Activated CD4-positive, alpha-beta T cell treated with anti-CD3 and anti-CD28 coated beads, Interleukin-2, amount 10 ng/mL, durations not matched to agents 7 days and 5 days (primary cell): ENCODE measurements at places on chromosomes 6 and 20. TPM values are rescaled to one million over a fixed set of nuclear protein-coding genes. Genes with fewer than 3 reads are reported as not detected.
A peak's percentile ranks its signal among the peaks of the same experiment; 100 is the strongest.

The ANKRD66 gene
- total RNA-seq: not detected

- no peak for DNase-seq
- H3K27ac ChIP-seq: no peak overlapping the region
- peaks cover 6% of the 10 kb centered on the region for H3K36me3 ChIP-seq
- peaks cover 12% of the 10 kb centered on the region for H3K4me1 ChIP-seq
- peaks cover 2% of the 10 kb centered on the region for H3K27me3 ChIP-seq
These were observed 4.5 kb downstream of the SUN5 start for GRCh38 chr20:32999603-33000250.

- DNase-seq: peak; percentile 68
- H3K27ac ChIP-seq: no peak overlapping the region
- no peaks in the 10 kb centered on the region for H3K36me3 ChIP-seq
- peaks cover 2% of the 10 kb centered on the region for H3K4me1 ChIP-seq
- no peak overlapping the region for H3K4me3 ChIP-seq
- peaks cover 10% of the 10 kb centered on the region for H3K27me3 ChIP-seq
These were observed 137.0 kb upstream of the STMND1 start for GRCh38 chr6:16964553-16965499.

DNA sequence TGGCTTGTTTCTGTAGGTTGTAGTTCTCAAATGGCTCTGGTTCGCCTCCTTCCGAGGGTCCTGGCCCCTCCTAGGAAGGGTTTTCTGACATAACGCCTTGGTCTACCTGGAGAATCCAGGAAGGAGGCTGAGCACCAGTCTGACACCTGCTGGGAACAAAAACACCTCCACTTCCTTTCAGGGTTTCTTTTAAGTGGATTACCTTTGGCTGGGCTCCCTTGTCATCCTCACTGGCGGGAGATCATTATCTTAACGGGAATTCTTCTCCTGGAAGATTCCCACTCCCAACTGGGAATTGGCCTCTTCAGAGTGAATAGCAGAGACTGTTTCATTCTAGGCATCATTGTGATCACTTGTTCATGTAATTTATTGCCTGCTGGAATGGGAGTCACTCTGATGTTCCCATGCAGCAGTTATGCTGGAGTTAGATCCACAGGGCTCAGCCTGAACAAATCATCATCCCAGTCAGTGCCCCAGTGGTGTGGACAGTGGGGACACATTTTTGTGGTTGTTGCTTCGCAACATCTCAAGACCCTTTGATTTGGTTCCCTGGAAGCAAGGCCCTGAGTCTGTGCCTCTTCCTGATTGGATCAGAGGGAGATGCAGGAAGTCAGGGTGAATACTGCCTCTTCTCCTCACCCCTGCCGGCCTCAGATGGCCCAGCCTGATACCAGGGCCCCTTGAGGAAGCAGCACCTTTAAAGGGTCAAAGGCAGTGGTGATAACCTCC is 49.1 kb downstream of the LYRM2 start:
- DNase-seq: no peak
- no peak overlapping the region for H3K4me3 ChIP-seq
- H3K4me1 ChIP-seq: no peaks in the 10 kb centered on the region

DNA sequence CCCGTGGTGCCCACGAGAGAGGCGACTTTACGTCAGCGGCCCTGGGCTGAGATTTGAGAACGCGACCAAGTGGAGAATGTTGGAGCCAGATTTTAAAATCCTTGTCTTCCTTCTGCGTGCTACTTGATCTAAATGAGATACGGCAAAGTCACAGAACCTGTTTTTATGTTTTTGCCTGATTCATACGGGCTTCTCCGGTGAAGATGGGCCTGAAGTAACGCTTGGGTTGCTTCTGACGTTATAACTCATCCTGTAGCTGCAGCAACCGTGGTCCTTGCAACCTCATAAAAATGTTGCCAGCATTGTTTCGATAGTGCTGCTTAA is 462 bp upstream of the SLC35B3 start:
- H3K27ac ChIP-seq: peak overlapping the region; percentile 96
- peaks cover 23% of the 10 kb centered on the region for H3K36me3 ChIP-seq
- no peaks in the 10 kb centered on the region for H3K27me3 ChIP-seq
- DNase-seq: no peak

DNA sequence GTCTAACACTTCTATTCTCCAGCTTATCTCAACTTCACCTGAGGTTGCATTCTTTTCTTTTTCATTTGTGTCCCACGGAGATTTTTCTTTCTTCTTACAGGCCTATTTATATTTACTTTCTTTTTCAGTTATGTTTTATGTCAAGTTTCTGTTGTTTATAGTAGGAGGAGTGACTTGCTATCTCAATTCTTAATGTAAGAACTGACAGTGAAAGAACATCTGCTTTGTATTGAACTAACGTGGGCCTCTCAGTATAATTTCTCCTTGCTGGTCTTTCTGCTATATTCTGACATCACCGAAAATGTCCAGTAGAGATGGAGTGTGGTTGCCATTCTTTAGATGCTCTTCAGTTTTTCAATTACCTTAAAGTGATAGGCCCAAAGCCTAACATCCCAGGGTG is 521.7 kb downstream of the EPM2A start:
- H3K27me3 ChIP-seq: peaks cover 5% of the 10 kb centered on the region
- no peaks in the 10 kb centered on the region for H3K36me3 ChIP-seq
- H3K4me3 ChIP-seq: no peak overlapping the region

DNA sequence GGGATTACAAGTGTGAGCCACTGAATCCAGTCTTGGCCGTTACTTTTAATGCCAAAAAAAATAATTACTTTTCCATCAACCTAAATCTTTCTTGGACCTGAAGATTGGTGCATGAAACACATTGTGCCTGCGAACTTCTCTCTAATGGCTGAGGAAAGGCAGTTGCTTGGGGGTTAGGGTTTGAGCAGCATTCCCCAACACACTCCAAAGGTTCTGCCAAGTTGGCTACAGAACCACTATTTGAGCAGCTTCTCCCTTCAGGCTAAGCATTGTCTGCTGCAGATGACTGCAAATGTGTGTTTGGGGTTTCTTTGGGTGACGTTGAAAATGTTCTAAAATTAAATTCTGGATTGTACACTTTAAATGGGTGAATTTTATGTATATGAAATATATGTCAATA is 6.3 kb upstream of the LBP start:
- H3K27ac ChIP-seq: no peak overlapping the region
- no peaks in the 10 kb centered on the region for H3K4me1 ChIP-seq
- DNase-seq: no peak
- no peak overlapping the region for H3K4me3 ChIP-seq
- H3K27me3 ChIP-seq: peaks cover 11% of the 10 kb centered on the region

The PRDM13 gene
- total RNA-seq: not detected

The SPINT3 gene
- not detected for total RNA-seq

DNA sequence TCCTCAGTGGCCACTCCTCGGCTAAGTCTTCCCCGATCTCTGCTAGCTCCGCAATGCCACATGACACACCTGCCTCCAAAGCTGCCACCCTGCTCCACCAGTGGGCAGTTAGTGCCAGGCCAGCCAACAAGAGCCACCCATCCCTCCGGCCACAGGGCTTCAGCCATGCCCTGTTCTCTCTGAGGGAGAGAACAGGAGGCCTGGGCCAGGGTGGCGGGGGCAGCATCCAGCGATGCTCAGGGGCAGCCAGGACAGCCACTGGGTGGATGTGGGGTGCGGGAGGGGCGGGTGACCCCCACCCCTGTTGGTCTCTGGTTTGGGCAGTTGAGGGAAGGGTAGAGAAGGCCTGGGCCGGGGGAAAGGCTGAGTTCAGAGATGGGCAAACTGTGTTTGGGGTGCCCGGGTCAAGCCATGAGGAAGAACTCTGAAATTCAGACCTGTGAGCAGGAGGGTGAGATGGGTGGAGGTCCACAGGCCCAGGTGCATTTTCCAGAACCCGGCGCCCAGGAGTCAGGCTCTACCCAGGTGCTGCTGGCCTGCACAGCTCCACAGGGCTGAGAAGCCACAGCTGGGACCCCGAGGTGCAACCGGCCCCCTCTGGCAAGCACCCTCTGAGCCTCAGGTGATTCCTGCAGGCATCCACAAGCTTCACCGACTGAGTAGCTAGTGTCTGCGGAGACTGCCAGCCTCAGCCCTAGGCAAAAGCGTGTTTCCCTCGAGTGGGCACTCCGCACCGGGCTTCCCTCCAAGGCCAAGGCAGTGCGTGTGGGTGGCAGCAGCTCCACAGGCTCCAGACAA is 91.1 kb downstream of the SULF2 start:
- DNase-seq: no peak
- H3K4me3 ChIP-seq: no peak overlapping the region
- H3K36me3 ChIP-seq: no peaks in the 10 kb centered on the region
- peaks cover 6% of the 10 kb centered on the region for H3K4me1 ChIP-seq
- H3K27ac ChIP-seq: no peak overlapping the region

- peaks cover 10% of the 10 kb centered on the region for H3K27me3 ChIP-seq
- no peaks in the 10 kb centered on the region for H3K36me3 ChIP-seq
- H3K4me1 ChIP-seq: no peaks in the 10 kb centered on the region
- no peak overlapping the region for H3K4me3 ChIP-seq
- no peak overlapping the region for H3K27ac ChIP-seq
- no peak for DNase-seq
These were observed 97.4 kb downstream of the FILIP1 start for GRCh38 chr6:75396005-75396800.

DNA sequence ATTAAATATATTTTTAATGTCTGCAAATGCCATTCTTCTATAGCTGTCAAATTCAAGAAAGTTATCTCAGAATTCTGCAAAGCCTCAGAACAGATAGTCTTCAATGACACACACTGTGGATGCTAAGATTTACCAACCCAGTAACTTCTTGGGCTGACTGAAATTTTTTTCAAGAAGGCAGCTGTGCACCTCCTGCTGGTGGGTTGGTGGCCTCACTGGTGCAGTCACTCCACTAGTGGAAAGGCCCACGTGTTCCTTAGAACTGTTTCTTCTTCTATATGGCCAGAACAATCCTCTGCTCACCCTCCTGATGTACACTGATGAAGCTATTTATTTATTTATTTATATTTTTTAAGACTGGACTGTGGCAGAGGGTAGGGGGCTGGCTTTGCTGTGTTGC is 28.1 kb upstream of the MTCL3 start:
- no peak overlapping the region for H3K27ac ChIP-seq
- peak; percentile 19 for DNase-seq
- H3K4me3 ChIP-seq: no peak overlapping the region

The PXDC1 gene
- 0.21 TPM for total RNA-seq

The PBOV1 gene
- not detected for total RNA-seq

GRCh38 chr6:116615937-116616736 is at the start of gene RSPH4A:
RSPH4A (plus strand) TSS chr6:116616479; CDS start chr6:116616624, 145 bp downstream.
- H3K4me3 ChIP-seq: peak within 1 kb of the TSS; percentile 77
- no peaks in the 10 kb centered on the region for H3K36me3 ChIP-seq
- H3K4me1 ChIP-seq: peaks cover 13% of the 10 kb centered on the region
- peak; percentile 83 for DNase-seq
- peaks cover 44% of the 10 kb centered on the region for H3K27me3 ChIP-seq
- H3K27ac ChIP-seq: no peak within 1 kb of the TSS

DNA sequence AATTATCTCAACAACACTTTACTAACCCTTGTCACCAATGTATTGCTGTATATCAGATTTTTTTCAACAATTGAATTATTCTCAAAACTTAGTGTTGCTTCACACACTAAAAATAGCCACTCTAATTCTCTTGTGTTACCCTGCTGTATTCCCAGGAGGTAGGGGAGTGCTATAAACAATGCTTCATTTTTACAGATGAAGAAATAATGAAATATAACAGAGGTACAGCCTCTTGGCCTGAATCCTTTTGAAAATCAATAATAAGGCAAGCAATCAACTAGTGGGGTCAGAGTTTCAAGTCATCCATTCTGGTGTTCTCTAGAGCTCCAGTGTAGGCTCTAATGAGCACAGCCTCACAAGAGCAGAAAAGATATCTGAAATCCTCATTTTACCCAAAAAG is 10.9 kb downstream of the HIVEP2 start:
- H3K4me1 ChIP-seq: peaks cover 84% of the 10 kb centered on the region
- peak overlapping the region; percentile 89 for H3K27ac ChIP-seq
- no peaks in the 10 kb centered on the region for H3K27me3 ChIP-seq
- peaks cover 37% of the 10 kb centered on the region for H3K36me3 ChIP-seq
- no peak overlapping the region for H3K4me3 ChIP-seq

DNA sequence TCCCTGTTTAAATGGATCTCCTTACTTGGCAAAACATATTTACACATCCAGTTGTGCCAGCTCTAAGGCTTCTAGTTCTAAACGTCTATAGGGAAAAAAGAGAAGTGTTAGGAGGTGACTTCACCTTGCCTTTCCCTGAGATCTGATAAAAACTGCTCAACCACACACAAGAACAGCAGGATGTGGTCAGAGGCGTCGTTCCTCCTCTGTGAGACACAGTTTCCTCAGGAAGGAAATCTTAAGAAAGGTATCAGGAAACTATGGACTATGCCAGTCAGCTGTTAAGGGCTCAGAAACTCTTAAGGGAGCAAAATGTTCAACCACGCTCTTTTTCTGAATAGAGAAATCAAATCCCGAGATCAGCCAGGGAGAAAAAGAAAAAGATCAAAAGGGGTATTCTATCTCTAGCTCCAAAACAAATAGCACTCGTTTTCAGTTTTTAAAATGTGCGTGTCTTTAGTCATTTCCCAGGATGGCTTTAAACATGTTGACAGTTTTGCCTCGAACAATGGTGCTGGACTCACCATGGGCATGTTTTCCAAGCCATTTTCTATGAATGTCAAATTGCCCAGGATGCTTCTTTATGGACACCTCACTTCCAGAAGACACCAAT is 154.5 kb downstream of the HACE1 start:
- peak overlapping the region; percentile 70 for H3K27ac ChIP-seq
- H3K4me1 ChIP-seq: peaks cover 37% of the 10 kb centered on the region
- H3K4me3 ChIP-seq: peak overlapping the region; percentile 42
- peaks cover 7% of the 10 kb centered on the region for H3K36me3 ChIP-seq
- DNase-seq: peak; percentile 65

DNA sequence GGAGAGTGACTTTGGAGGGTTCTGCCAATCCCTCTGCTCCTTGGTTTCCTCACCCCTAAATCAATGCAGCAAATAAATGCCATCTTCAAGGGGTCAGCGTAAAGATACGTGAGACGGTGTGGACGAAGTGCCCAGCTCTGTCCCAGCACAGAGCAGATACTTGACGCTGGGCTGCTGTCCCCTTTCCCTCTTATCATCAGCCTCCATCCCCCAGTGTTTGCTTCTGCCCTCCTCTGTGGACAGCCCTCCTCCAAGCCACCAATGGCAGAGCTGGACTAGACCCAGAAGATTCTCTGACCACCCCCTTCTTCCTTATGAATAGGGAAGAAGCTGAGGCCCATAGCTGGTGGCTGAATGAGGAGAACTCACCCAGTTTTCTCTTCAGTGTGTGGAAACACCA is 17.7 kb upstream of the PI16 start:
- no peak overlapping the region for H3K4me3 ChIP-seq
- H3K4me1 ChIP-seq: peaks cover 21% of the 10 kb centered on the region
- H3K27me3 ChIP-seq: peaks cover 11% of the 10 kb centered on the region

- no peaks in the 10 kb centered on the region for H3K27me3 ChIP-seq
- no peak for DNase-seq
- H3K4me3 ChIP-seq: no peak overlapping the region
- H3K36me3 ChIP-seq: no peaks in the 10 kb centered on the region
- H3K4me1 ChIP-seq: no peaks in the 10 kb centered on the region
- no peak overlapping the region for H3K27ac ChIP-seq
These were observed 196.3 kb downstream of the SYNDIG1 start for GRCh38 chr20:24665741-24666191.
